NCI-H226 (cell line): ENCODE measurements at places on chromosomes 5 and 9.

GRCh38 chr5:169020102-169020501 is 280.8 kb downstream of the SLIT3 start:
- DNase-seq: no peak

DNA sequence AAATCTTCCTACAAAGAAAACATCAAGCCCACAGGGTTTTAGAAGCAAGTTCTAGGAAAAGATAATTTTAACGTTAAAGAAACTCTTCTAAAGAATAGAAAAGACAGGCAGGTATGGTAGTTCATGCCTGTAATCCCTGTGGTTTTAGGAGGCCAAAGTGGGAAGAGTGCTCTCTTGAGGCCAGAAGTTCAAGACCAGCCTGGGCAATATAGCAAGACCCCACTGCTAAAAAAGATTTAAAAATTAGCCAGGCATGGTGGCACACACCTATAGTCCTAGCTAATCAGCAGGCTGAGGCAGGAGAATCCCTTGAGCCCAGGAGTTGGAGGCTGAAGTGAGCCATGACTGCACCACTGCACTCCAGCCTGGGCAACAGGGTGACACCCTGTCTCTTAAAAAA is 193.3 kb downstream of the MLLT3 start:
- DNase-seq: no peak

DNA sequence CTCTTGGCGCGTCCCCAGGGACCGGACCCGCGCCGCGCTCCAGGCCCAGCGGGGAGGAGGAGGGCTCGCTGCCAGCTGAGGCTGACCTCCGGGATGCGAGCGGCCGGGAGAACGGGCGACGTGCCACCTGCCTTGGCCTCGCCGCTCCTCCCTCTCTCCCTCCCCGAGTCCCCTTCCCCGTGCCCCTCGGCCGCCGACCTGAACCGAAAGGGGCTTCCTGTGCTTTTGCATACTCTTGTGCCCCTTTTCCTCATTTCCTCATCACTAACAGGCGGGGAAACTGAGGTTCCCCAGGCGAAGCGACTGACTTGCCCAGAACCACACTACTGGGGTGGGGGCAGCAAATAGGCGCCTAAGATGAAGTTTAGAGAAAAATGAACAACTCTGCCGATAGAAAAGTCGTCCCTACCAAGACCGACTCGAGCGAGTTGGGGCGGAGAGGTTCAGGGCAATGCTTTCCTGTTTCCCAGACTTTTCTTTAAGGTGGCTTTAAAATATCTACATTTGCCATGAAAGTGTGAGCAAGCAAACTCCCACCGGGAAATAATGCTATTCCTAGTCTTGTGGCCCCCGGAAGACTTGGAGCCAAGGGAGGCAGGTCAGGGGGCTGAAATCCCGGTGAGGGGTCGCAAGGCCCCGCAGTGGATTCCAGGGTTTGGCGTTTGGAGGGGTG is 580 bp upstream of the DUSP1 start:
- DNase-seq: no peak

DNA sequence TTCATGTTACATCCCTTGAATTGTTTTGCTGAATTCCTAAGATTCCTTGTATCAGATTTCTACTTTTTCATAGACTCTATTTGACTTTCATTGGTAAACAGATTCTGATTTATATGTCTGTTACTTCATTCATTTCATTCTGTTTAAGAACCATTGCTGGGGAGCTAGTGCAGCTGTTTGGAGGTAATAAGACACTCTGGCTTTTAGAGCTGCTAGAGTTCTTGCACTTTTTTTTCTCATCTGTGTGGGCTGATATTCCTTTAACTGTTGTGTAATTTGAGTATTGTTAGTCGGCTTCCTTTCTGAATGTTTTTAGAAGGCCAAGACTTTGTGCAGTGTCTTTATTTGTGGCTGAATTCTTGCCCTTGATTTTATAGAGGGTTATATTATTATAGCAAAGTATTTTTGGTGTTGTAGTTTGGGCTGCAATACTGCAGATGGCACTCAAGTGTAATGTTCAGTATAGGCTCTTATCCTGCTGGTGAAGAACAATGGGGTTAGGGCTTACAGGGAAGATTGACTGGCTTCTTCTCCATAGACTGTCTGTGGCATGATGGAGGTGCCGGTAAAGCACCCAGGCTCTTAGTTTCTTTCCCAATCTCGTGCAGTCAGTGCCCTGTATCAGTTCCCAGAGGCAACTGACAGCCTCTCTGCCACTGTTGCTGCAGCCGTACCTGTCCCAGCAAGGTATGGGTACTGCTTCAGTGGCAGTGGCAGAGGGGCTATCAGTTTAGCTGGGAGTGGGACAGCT is 162.2 kb downstream of the OXCT1 start:
- DNase-seq: peak; percentile 19

DNA sequence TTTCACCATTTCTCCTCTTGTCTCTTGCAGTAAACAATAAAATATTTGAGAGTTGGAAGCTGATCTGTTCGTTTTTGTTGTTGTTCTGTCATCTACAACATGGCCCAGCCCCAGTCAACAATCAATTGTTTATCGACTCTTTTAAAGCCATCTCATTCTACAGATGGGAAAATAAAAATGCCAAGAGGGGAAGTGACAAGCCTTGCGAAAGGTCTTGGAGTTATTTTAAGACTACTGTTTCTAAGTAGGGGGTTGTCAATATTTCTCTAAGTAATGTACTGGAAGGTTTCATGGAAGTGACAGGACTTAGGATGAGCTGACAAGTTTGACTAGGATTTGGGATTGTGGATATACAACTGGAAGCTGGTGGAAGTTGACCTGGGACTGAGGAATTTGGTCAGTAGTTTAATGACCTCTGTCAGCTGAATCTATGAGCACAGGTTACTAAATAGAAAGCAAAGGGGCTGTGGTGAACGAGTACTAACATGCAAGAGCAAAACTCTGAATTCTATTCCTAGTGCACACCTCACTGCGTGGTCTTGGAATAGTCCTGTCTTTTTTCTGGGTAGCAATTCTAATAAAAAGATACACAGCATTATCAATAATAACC is 57.5 kb upstream of the ADRB2 start:
- DNase-seq: no peak

- peak; percentile 77 for DNase-seq
Observed at GRCh38 chr9:86126998-86127972, 27.9 kb upstream of the GOLM1 start.

DNA sequence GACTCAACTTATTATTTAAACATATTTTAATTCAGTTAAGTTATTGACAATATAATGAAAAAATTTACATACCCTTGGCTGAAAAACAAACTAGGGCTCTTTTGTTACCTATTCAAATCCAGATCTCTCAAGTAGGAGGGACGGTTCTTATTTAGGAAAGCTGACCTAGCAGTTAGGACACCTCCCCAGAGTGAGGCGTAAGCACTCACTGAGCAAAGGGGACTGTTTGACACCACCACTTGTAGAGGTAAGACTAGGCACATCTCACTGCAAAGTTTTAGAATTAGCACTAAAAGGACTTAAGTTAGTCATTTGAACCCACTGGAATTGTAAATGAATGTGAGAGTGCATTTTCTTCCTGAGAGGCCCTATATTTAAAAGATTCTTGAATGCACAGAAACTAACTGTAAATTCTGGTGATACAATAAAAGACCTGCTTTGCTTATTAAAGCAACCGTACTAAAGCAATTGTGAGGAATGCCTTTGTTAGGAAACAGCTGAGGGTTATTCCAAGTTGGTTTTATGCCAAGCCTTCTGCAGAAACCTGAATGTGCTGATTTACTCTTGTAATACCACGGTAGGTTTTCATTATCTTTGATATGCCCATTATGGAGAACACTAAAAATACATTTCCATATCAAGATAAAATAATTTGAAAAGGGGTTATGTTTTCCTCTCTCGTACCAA is 16.2 kb downstream of the HACD4 start:
- DNase-seq: no peak

DNA sequence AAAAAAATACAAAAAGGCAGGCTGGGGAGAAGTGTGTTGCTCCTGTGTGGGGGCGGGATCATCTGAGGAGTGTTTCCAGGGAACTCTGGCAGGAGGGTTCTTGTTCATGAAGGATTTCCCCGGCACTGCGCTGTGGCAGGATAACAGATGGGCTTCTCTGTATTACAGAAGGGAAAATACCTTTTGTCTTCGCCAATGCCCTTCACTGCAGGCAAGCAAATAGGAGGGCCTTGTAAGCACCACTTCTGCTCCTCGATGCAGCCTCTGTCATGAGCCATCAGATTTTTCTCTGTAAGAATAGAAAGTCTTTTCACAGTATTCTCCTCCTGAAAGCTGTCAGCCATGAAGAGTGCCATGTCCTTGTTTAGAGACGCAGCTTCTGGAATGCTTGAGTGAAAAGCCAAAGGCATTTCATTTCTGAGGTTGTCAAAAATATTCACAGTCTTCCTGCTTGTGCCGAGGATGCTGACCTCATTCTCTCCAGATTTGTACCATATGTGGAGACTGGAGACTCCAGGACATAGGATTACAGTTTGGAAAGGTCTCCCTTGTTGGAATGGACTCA is 294.0 kb downstream of the YTHDC2 start:
- DNase-seq: no peak

- DNase-seq: peak; percentile 38
Observed at GRCh38 chr5:114101153-114101552, 260.7 kb upstream of the KCNN2 start.

DNA sequence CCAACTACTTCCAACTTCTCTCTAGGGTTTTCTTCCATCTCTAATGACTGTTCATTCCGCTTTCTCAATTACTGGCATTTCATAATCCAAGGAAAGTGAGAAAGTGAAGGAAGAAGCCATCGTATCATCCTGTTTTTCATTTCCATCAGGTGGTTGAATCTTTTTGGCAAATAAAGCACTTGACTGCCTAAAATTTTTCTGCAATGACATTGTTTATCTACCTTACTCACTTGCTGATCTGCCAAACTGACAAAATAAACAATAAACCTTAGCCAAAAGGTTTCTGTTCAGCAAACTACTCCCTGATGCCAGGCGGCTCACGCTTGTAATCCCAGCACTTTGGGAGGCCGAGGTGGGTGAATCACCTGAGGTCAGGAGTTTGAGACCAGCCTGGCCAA is 18.4 kb downstream of the FNBP1 start:
- DNase-seq: peak; percentile 53

DNA sequence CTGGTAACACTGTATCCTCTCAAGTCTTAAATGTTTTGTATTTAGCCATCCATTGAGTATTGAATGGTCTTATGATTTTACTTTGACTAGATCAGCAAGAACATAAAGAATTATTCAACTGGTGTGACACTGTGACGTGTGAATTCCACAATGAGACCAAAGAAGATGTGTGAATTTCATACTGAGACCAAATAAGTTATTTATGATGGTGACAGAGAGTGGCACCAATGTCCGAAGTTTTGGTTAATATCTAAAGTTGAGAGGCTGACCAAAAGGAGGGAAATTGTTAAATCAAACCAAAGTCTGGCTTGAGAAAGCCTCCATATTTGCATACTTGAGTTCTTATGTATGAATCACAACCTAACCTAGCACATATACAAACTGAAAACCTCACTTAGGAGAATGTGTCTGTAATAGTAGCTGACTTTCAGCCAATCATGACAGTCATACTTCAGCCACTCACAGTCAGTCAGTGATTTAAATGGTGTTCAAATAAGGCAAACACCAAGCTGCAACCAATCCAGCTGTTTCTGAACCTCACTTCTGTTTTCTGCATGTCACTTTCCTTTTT is 31.5 kb upstream of the FAM170A start:
- DNase-seq: no peak

- peak; percentile 81 for DNase-seq
Observed at GRCh38 chr5:147093138-147093537, 141.7 kb upstream of the STK32A start.

DNA sequence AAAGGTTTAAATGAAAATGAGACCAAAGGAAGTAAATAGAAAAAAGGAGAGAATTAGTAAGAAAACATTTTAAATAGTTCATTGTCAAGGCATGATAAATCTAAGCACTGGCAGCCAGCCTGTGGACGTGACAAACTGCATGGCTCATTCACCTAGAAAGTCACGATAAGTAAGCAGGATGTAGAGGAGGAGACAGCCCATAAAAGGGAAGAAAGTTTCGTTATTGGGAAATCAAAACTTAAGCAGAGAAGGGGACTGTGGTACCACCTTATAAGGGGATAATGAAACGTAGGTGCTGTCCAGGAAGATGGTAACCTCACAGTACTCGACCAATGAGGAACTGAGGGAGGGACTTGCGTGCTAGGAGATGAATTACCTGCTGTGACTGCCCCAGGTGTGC is 494.5 kb upstream of the GRAMD2B start:
- DNase-seq: no peak

- DNase-seq: no peak
Observed at GRCh38 chr9:134875371-134875770, 5.2 kb upstream of the FCN2 start.

DNA sequence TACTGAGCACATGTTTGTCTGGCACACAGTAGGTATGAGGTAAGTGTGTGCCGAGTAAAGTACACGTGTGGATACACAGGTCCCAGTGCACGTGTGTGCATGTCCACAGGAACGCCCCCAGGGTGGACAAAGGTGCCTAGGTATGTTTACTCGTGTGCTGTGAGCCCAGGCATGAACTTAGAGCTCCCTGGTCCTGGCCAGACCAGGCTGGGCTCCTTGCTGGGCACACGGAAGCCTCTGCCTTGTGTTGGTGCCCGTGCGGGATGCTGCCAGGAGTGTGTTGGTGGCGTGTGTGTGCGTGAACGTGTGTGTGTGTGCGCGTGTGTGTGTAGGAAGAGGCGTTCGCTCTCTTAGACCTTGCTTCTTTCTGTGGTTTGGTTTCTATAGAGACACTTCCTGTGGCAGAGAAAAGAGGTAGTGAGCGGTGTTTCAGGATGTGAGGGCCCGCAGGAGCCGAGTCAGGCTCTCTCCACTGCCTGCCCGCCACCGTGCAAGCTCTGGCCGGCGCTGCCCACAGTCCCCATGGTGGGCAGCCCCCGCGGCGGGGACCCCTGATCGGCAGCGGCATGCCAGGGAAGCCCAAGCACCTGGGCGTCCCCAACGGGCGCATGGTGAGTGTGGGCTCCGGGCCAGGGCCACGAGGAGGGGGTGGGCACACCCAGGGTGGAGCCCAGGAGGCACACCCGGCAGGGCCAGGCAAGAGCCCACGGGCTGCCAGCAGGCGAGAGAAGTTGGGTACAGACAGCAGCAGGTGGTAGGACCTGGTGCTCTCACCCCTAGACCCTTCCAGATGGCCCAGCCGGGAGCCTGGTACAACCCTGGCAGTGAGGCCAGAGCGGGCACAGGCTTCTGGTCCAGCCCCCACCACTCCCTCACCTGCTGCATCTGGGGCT is at the start of gene RGS14:
RGS14 (plus strand) TSS at position 466 of the 893 bp plus-strand sequence; CDS start at position 567, 101 bp downstream.
- DNase-seq: peak; percentile 68

- no peak for DNase-seq
Observed at GRCh38 chr9:75456698-75457097, 368.4 kb downstream of the OSTF1 start.

- DNase-seq: peak; percentile 15
Observed at GRCh38 chr5:60961685-60962084, 16.7 kb downstream of the NDUFAF2 start.

- DNase-seq: no peak
Observed at GRCh38 chr5:114859438-114859735, 310.3 kb downstream of the TRIM36 start.

DNA sequence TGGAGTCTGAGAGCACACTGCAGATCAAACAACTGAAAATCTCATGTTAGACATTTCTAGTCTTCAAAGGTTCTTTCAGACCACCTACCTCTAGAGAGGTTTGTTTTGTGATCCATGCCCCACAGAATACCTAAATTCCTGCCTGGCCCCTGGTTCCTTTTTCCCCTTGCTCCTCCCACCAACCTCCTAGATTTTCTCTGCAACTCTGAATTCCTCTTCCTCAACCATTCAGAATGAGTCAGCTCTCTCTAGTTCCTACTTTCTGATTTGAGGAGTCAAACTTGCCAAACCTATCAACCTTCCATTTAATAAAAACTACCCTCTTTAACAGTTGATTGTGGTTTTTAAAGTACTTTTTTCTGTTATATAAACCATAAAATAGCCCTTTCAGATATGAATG is 83.2 kb upstream of the ZNF462 start:
- peak; percentile 33 for DNase-seq

GRCh38 chr5:50595199-50595598 is 71.2 kb upstream of the PARP8 start:
- peak; percentile 90 for DNase-seq
